ENCODE measurements at places on chromosomes 6 and 20.

DNA sequence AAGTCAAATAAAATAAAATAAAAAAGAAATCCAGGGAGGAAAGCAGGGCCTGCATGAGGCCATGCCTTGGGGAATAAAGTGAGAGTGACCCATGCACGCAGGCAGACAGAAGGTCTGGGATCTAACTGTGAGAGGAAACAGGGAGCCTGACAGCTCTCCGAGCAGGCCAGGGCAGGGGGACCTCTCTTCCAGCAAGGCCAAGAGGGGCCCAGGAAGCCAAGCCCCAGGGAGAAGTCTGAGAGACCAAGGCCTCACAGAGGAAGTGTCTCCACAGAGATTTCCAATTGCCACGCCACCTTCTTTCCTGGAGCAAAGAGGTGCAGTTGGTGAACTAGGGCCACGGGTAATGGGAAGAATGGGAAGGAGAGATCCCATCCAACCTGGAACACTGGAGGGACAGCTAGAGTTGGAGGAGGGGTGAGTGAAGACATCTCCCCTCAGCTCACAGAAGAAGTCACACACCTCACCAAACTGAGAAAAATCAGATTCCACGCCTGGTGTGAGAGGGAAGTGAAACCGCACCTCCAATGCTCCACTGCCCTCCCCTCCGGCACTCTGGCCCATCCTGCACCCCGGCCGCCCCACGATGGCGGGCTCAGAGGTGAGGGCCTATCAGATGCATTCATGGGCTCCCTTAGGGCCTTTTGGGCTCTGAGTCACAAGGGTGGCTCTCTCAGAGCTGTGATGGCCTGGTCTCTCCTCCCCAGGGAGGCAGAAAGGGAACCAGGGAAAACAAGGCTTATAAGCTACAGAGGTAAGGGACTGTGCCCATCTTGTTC lies 25.1 kb upstream of the TAF8 start:
- no peak for DNase-seq

- DNase-seq = no peak
Observed at GRCh38 chr20:31824554-31825313, 5.6 kb downstream of the MYLK2 start.

DNA sequence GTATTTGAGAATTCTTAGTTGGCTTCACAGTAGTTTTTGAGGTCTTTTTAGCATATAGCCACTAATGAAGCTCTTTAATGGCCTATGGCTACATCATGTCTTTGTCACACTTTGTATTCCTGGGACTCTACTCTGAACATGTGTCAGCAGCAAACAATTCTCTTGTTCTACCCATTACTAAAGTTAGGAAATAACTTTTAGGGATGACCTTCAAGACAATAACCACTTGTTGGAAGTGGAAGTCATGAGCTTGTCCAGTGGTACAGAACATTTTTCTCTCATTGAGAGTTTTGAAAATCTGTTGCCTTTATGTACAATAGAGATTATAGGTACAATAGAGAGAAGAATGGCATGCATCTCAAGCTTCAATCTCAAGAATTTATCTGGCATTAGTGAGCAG lies 571.6 kb upstream of the JAG1 start:
- DNase-seq = no peak

- DNase-seq = no peak
Observed at GRCh38 chr6:42275376-42276033, 57.8 kb upstream of the MRPS10 start.
